GM13977 (cell line): ENCODE measurements at places on chromosomes 2 and 18.

GRCh38 chr2:20515290-20516220 is 68.7 kb downstream of the RHOB start:
- no peak for DNase-seq

DNA sequence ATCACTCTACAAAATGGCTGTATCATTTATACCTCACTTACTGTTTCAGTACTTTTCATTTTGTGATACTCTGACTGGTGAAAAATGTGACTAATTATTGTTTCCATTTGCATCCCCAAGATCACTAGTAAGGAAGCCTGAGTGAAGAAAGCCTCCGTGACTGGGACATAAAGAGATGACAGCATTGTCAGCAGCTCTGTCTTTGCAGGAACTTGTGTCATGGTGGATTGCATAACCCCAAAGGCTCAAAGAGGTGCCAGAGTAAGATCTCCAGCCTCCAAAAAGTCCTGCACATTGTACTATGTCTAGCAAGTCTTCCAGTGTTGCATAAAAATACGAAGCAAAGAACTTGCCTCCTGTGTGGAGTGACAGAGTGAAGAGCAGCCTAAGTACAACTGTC is 187.5 kb upstream of the CRIM1 start:
- DNase-seq: no peak

GRCh38 chr2:85269959-85270358 is 57.8 kb downstream of the TGOLN2 start:
- no peak for DNase-seq

DNA sequence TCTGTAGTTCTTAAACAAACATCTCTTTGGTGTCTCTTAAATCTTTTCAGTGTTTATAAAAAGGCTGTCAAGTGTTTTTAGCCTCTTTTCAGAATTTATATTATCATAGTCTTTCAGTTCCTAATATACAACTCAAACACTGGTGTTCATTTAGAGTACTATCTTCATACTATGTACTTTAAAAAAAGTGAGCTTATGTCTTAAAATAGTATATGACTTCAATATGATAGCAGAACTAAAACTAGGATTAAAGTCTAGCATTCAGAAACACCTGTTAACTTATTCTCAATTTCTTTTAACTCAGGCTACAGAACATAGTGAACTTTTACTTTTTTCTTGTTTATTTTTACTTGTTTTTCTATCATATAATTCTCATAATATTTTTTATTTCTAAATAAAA is 14.7 kb upstream of the IKZF2 start:
- no peak for DNase-seq

DNA sequence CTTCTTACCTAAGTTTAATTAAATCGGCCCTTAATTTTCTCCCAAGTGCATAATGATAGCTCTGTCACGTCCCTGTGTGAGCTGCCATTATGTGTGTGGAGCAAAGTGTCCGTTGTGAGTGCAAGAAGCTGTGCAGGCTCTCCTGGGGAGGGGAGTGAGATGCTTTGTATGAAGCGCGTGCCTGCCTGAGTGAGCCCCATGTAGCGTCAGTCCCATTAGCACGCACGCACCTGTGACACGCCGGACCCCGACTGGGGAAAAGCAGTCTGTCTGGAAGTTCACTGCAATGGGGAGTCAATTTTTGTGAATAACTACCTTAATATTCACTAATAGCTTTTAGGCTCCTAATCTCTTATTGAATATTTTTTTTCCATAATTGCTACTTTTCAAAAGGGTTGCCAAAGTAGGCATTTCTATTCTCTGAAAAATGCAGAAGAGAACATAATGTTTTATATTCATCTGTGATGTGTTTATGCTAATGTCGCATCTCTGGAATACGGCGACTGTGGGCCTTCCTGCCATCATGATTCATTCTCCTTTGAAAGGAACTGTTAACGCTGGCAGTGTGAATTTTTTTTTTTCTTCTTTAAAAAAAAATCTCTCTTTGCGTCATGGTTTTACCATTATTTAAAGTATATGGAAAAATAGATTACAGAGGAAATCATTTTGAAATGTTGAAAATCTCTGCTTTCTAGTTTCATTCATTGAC is 157.7 kb downstream of the COL4A4 start:
- no peak for DNase-seq

DNA sequence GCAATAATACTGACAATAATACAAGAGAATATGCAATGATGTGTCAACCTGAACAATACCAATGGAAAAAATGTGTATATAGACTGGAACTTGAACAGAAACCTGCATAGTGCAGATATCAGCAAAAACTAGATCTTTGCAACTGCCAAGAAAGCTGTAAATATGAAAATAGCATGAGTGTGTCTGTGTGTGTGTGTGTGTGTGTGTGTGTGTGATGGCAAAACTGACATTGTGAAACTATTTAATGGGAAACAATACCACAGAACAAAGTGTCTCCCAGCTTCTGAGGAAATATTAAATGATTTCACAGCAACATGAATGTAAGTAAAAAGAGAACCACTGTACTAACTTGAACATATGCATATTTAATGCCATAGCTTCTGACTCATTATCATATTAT is 558.2 kb upstream of the LINC00305 start:
- DNase-seq: no peak

DNA sequence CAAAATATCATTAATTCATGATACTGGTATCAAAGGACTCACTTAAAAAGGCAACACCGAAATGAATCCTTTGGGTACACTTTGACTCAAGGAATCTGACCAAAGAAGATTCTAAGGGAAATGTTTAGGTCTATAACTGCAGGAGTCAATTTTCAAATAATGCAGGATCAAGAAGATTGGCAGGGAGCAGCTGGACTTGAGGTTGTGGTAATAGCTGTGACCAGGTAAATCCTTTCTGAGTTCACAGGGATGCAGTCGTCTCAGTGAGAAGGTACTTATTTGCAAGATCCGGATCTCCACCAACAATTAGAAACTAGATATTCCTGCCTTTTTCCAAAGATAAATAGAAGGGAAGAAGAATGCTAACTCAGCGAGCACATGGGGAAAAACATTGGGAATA is 96.9 kb downstream of the SCN9A start:
- DNase-seq: no peak

GRCh38 chr2:61582165-61582564 is 44.0 kb upstream of the XPO1 start:
- no peak for DNase-seq

DNA sequence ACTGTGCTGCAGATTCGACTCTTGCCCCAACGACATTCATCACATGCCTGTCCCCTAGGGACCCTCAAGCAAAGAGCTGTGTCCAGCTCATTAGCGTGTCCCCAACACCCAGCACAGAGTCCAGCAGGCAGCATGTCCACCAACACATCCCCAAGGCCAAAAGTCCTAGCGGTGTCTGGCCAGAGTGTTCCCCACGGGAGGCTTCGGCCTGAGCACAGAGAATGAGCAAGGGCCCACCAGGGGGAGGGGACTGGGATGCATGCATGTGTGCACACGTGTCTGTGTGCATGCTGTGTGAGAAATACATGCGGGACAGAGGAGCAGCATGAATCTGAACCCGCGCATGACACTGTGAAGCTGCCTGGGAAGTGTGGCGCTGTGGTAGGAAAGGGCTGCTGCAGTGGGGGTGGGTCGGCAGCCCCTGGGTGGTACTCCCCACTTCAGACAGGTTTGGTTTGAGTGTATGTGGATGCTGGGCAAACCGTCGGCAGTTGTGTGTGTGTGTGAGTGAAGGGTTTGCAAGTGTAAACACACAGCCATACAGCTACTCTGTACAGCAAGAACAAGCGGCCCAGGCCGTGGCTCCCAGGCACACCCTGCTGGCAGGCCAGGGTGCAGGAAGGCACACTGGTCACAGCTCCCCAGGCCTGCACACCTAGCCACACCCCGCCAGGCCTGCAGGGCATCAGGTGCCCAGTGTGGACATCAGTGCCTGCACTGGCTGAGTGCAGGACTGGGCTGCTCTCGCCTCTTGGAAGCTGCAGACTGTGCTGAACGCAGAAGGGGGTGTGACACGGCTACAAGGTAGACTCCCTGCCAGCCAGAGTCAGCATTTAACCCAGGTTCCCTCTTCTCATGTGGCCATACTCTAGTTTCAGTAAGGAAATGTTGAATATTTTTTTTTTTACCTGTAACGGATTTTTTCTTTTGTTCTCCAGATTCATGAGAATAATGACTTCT is 19.5 kb upstream of the HES6 start:
- DNase-seq: no peak

- DNase-seq: no peak
Measured at GRCh38 chr2:34787341-34787740, 1188.2 kb upstream of the FAM98A start.

DNA sequence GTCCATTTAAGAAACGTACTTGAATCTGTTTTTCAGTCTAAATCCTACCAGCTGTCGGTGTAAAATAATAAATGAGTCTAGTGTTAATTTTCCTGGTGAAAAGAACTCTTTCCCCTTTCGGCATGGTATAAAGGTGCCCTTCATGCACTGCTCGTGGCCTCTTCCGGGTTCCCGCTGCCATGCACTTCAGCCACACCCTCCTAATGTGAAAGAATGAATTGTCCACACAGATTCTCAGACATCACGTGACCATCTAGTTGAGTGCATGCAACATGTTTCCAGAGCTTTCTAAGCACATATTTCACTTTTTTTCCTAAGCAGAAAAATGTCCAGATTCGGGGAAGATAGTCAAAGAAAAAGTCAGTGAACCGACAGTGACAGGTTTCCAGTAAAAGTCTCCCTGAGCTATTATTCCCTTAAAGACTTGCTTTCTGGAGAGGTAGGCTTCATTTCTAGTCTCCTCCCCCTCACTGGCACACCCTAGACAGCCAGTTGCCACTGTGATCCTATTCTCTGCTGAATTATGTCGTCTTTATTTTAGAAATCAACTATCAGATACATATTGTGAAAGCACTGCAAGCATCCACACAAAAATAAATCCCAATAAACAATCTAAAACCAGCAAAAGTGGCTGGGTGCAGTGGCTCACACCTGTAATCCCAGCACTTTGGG is 65.9 kb upstream of the RPL31 start:
- no peak for DNase-seq

- no peak for DNase-seq
Measured at GRCh38 chr18:11666176-11666575, 22.9 kb upstream of the GNAL start.

DNA sequence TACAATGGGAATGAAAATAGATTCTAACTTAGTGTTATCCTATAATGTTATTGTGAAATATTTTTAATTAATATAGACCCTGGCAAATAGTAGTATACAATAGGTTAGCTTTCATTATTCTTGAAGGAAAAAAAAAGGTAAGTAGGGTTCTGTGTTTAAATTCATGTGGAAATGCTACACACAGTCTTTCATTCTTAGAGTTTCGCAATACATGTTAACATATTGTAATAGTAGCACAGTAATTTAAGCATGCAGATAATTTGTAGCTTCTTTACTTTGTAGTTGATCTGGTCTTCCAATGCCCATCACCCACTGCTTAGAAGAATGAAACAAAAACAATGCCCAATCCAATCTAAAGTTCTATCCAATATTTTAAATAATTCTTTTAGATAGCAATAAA is 54.8 kb upstream of the MSTN start:
- no peak for DNase-seq
